ENCODE measurements at places on chromosomes 16 and 17.

- DNase-seq: no peak
Measured at GRCh38 chr16:83933885-83934683, 19.0 kb upstream of the OSGIN1 start.

GRCh38 chr16:87133112-87133850 is 183.9 kb downstream of the C16orf95 start:
- no peak for DNase-seq

GRCh38 chr16:89049484-89050118 is 44.1 kb upstream of the ACSF3 start:
- DNase-seq: no peak

GRCh38 chr16:66457888-66458287 is 30.8 kb downstream of the BEAN1 start:
- no peak for DNase-seq

DNA sequence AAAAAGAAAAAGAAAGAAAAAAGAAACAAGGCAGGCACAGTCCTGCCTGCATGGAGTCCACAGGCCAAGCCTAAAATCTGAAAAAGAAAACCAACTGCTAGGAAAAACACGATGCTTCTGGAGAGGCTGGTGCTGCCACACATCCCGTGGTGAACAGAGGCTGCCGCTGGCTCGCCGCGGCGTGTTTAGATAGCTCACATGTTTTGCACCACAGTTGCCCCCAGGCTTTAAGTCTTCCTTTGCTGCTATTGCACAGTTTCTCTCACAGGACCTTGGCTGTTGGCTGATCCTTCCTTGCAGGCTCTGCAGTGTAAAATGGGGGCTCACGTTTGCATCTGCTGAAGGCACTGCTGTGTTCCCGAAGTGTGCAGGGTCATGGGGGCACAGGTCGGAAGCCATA is 8.6 kb downstream of the SLC6A4 start:
- DNase-seq: no peak

GRCh38 chr17:5135726-5136579 is 20.1 kb downstream of the USP6 start:
- DNase-seq: no peak

DNA sequence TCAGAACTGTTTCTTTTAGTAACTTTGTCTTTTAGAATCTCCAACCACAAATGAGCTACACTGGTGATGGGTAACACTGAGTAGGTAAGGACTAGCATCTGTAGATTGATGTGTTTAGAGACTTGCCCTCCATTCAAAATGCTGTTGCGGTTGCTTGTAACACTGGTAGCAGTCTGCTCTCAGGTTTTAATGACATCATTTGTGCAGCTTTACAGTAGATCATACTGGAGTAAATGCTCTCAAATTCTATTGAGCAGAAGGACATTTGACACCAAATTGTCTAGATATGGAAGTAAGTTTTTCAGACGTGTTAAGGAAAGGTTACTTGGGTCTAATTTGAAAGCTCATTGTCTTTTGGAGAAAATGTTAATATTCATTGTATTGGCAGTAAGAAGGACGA is 98.8 kb downstream of the NLK start:
- DNase-seq: no peak

DNA sequence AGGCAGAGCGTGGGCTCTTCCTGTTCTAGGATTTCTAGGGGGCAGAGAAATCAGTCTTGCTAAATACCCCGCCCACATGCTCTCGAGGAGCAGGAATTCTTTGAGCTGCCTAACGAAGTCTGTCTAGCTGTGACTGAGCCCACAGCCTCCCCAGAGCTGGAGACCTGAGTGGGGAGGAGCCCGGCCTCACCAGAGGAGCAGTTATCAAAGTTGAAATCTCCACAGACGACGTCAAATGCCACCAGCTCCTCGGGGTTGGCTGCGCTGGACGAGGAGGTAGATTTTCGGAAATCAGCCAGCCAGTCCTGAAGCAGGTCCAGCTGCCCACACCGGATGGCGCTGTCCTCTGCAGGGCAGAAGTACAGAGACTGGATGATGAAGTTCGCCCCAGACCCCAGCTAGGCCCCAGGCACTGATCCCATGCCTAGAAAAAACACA is 53.8 kb downstream of the PRMT7 start:
- DNase-seq: no peak

DNA sequence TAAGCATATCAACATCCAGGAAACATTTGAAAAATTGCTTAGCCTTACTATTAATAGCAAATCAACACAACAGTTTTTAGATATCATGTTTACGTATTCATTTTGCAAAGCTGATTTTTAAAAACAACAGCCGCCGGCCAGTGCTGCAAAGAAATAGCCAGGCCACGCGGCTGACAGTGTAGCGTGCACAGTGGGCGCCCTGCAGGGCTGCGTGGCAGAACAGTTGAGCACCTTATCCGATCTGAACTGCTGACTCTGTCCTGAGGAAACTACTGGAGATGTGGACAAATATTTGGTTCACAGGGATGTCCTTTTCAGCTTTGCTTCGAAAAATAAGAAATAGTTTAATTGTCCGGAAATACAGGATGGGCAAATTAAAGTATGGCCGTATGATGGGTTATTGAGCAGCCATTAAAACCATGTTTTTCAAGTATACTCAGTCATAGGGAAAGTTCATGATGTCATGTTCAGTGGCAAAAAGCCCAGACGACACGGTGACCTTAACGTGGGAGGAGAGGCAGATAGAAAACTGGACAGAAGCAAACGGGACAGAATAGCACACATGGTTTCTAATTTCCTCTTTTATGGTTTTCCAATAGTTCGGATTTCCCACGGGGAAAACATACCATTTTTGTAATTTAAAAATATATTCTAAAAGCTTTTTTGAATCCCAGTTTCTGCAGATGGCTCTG is 52.4 kb upstream of the ENDOV start:
- DNase-seq: no peak

GRCh38 chr17:75698659-75699058 is 22.6 kb upstream of the ITGB4 start:
- DNase-seq: no peak

DNA sequence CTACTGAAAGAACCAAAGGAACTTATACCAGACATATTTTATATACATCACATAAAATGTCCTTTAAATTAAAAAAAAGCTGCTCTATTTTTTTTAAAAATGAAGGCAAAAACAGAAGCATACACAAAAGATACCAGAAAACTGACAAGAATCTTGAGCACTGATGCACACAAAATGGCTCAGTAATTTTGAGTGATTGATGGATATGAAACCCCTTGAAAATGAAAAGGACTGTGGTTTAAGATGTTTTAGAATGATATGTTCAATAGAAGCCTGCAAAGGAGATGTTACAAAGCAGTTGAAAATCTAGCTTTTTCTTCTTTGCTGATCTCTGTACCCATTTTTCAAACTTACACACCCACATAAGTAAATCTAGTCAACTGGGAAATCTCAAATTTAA is 2.7 kb downstream of the C16orf87 start:
- no peak for DNase-seq

GRCh38 chr16:69566240-69566980 is 644 bp downstream of the NFAT5 start:
- peak; percentile 65 for DNase-seq

GRCh38 chr16:89550421-89551007 is 10.0 kb upstream of the RPL13 start:
- no peak for DNase-seq

GRCh38 chr17:45846646-45847045 is 2.0 kb downstream of the SPPL2C start:
- no peak for DNase-seq

DNA sequence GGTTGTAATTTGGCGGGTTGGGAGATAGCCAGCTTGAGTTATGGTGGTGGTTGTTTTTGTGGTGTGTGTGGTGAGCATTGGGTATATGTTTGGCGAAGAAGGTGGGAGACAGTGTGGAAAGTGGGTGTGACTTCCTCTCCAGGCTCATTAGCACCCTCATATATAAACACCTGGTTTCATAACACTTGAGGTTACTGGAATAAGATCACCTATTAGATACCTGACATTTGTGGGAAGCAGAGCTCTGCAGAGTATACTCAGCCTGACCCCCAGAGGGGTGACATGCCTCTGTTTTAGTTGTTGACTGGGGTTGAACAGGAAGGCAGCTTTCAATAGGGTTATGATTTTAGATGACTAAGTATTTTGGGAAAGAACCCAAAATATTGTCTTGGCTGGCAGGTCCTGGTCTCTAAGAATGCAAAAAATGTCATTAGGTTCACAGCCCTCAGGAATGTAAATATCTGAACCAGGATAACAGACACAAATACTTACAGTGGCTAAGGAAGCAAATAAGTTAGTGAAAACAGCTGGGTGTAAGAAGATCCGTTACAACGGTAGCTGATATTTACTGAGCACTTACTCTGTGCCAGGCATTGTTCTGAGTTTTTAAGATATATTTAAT is 18.3 kb upstream of the EFCAB13 start:
- no peak for DNase-seq

GRCh38 chr17:28949185-28950016 is 1.9 kb downstream of the PHF12 start:
- DNase-seq: peak; percentile 73

DNA sequence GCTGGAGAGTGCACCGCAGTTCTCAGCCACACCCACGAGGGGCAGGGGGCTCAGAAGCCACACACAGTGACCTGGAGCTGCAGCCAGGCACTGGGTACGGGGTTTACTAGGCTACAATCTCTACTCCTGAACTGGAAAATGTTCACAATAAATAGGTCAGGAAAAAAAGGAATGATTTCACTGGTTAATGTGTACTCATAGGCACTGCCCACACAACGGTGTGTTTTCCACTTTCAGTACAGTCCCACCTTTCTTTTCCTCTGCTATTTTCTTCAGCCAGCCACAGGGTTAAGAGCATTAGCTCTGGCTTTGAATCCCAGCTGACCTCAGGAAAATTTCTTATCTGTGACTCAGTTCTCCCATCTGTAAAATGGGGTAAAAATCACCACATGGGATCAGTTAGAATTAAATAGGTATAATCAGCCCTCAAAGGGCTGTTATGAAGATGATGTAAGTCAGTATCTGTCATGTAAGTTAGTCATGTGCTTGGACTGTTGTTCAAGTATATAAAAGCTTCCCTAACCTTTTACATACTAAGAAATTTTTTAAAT is 35.7 kb downstream of the ZCCHC14 start:
- DNase-seq: no peak

GRCh38 chr16:67917852-67918236 is 13.8 kb downstream of the CTRL start:
- DNase-seq: no peak

GRCh38 chr17:34081269-34081668 is 173.8 kb upstream of the CCL2 start:
- DNase-seq: no peak

DNA sequence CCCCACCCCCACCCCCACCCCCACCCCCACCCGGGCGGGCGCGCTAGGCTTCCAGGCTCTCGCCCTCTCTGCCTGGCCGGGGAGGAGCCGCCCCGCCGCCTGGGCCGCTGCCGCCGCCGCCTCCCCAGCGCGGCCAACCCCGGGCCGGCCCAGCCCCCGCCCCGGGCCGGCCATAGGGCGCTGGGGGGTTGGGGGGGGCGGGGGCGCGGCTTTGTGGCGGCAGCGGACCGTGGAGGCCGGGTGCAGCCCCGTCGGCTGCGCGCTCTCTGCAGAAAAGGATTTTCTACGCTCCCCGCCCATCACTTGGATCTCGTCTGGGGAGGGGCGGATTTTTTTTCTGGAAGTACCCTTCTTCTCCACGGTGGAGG is 230.9 kb downstream of the MRTFB start:
- DNase-seq: no peak

- no peak for DNase-seq
Measured at GRCh38 chr16:80585764-80586163, 45.0 kb downstream of the DYNLRB2 start.

- DNase-seq: no peak
Measured at GRCh38 chr16:4676831-4677230, 16.5 kb upstream of the NUDT16L1 start.

GRCh38 chr17:66865151-66865550 is 30.2 kb downstream of the CACNG5 start:
- DNase-seq: no peak

GRCh38 chr17:73342541-73343167 is 30.9 kb upstream of the CDC42EP4 start:
- DNase-seq: no peak
